ENCODE measurements at places on chromosomes 3 and 15.
A peak's percentile ranks its signal among the peaks of the same experiment; 100 is the strongest.

- no peak for DNase-seq
These were observed 17.8 kb downstream of the MRAS start for GRCh38 chr3:138366006-138366759.

GRCh38 chr15:78629716-78630065, 8.9 kb upstream of the CHRNA3 start:
- no peak for DNase-seq

GRCh38 chr3:42654331-42655201, 1.1 kb downstream of the ZBTB47 start:
- DNase-seq, result peak; percentile 50

GRCh38 chr3:36525115-36525801, 145.0 kb downstream of the STAC start:
- DNase-seq, result no peak

DNA sequence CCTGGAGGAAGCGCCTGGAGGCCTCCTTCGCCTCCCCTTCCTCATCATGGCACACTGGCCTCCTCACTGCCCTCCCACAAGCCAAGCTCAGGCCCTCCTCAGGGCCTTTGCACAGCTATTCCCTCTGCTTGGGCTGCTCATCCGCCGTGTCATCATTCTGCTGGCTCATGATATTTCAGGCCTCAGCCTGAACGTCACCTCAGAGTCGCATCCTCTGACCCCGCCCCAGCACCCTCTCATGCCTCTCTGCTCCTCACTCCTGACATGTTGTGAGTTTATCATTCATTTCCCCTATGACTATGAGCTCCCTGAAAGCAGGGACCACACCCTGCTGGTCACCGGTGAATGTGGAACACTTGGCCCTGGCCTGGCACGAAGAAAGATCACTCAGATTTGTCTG, 20.7 kb upstream of the POC1A start:
- no peak for DNase-seq

DNA sequence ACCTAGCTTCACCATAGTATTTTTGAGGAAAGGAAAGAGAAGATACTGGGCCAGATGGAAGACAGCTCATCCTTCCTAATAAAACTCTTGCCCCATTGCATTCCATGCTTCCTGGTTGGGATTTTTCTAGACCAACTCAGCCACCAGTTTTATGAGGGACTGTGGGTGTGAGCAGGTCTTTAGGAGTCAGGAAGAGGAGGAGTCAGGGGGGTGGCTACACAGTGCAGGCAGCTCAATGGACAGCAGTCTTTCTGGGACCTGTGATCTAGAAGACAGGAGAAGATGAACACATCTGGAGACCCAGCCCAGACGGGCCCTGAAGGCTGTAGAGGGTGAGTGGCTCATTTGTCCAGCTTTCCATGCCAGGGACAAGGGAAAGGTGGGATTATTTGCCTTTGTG, at the start of gene NOX5:
NOX5 (plus strand) TSS at position 242 of the 400 bp plus-strand sequence; CDS start at position 283, 41 bp downstream.
- no peak for DNase-seq
